Right ventricle myocardium inferior (tissue), 1 donor: ENCODE measurements at places on chromosomes 16 and 17. TPM values are rescaled to one million over a fixed set of nuclear protein-coding genes. Genes with fewer than 3 reads are reported as not detected.

DNA sequence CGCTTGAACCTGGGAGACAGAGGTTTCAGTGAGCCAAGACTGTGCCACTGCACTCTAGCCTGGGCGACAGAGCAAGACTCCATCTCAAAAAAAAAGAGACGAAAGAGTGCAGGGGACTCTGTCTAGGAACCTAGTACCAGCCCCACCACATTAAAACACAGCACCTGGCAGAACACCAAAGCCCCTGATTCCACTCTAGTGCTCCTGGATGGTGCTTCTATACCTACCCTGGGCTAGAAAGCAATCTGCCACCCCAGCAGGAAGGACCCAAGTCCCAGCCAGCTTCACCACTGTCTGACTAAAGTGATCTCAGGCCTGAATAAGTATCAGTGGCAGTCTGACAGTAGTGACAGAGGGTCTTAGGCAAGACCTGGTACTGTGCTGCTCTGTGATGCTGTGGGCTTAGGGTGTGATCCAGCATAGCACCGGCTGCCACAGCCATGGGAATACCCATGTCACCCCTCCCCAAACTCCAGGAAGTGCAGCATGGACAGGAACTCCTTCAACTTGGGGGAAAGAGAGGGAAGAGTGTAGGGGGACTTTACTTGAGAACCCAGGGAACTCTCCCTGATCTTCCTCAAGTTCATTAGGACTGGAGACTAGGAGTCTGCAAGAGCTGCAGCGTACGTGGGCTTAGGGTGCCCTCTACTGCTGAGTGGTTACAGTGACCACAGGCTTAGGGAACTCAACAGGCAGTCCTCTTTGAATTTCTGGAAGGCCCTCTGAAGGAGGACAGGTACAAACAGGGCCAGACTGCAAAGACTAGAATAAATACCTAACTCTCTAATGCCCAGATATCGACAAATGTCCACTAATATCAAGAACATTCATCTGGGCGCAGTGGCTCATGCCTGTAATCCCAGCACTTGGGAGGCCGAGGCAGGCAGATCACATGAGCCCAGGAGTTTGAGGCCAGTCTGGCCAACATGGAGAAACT, 30.0 kb upstream of the RNF43 start:
- peak; percentile 75 for DNase-seq

- DNase-seq = no peak
Observed at GRCh38 chr17:69480245-69480644, 65.7 kb downstream of the MAP2K6 start.

DNA sequence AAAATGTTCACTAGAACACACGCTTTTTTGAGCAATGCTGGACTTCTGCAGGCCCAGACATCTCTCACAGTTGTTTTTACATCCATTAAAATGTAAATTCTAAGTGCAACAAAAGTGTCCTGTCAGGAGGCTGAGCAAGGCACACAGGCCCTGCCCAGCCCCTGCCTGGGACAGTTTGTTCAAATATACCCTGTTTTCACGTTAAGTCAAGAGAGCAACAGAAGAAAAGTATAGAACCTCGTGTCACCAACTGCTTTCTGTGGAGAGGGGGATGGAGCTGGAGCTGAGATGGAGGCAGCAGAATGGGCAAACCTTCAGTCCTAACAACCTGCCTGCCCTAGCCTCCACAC, 4.3 kb upstream of the HOXB2 start:
- DNase-seq = no peak

GRCh38 chr16:57639172-57639887, 10.9 kb downstream of the ADGRG1 start:
- DNase-seq = peak; percentile 73

- no peak for DNase-seq
Observed at GRCh38 chr17:75626496-75627038, 6.7 kb upstream of the SMIM5 start.

DNA sequence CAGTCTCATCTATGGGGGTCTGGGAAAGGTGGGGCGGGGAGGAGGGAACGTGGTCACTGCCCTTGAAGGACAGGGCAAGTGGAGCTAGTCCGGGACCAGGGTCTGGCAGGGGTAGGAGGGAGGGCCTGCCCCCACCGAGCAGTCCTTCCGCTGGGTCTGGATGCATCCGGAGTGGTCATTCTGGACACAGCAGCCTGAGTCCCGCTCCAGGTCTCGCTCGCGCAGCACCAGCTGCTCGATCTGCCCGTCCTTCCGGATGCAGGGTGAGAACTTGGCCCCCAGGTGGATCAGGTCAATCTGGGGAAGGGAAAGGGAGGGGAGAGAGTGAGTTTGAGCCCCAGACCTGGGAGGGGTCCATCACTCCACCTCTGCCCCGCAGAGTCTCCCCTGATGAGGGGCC, 6.8 kb downstream of the AANAT start:
- DNase-seq = peak; percentile 32

DNA sequence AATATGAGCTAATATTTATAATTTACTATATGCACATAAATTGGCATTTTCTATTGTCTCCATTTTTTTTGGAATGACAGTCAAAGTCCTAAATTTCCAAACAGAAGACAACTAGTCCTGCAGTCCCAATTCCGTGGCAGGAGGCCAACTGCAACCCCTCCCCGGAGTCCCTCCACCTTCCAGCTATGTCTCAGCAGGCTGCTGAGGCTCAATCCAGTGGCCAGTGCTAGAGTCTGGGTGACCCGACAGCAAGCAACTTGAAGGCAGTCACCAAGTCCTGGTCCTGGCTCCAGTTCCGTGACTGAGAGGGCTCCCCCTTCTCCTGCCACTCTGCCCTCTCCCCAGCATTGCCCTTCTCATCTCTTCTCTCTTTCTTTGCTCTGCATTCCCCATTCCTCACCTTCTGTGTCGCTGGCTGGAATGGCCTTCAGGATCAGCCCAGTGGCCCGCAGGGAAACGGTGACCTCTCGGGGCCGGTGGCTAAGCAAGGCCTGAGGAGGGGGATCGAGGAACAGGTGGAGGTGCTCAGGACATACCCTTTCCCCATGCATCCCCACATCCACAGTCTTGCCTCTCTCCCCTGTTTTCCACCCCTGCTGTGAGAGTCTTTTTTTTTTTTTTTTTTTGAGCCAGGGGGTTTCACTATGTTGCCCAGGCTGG, 22.4 kb upstream of the MFSD6L start:
- DNase-seq = no peak

DNA sequence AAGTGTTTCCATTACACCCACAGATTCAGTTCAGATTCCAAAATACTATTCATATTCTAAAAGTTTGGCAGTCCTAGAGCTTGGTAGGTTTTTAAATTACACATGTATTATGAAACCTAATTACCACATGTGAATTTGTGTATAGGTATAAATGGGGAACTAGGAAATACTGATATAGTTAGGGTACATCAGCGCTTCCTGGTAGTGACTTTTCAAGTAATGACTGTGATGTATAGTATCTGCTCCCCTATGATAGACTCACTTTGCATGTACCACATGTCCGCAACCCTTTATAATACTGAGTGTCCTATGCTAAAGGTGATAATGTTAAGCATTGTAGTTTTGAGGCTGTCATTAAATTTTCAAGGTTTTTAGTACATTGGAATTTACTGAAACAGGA, 22.9 kb downstream of the CDK12 start:
- no peak for DNase-seq

DNA sequence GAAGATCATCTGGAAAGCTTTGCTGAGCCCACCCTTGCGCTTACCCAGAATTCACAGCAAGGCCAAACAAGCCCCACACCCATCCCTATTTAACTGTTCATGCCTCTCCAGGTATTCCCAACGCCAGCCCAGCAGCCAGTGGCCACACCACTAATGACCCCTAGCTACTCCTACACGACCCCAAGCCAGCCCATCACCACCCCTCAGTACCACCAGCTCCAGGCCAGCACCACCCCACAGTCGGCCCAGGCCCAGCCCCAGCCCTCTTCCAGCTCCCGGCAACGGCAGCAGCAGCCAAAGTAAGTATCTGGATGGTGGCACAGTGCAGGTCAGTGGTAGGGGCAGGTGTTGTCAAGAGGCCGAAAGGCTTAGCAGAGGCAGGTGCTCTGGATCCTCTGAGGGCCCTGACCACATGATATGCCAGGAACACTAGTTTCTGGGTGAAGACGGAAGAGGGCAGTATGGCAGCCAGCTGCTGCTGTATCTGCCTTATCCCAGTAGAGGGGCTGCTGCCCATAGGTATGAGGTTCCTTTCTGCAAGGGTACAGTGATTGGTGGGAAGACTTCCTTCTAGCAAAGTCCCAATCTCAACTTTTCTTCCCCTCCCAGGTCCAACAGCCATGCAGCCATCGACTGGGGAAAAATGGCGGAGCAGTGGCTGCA, 10.7 kb downstream of the PROCA1 start:
- DNase-seq = no peak

DNA sequence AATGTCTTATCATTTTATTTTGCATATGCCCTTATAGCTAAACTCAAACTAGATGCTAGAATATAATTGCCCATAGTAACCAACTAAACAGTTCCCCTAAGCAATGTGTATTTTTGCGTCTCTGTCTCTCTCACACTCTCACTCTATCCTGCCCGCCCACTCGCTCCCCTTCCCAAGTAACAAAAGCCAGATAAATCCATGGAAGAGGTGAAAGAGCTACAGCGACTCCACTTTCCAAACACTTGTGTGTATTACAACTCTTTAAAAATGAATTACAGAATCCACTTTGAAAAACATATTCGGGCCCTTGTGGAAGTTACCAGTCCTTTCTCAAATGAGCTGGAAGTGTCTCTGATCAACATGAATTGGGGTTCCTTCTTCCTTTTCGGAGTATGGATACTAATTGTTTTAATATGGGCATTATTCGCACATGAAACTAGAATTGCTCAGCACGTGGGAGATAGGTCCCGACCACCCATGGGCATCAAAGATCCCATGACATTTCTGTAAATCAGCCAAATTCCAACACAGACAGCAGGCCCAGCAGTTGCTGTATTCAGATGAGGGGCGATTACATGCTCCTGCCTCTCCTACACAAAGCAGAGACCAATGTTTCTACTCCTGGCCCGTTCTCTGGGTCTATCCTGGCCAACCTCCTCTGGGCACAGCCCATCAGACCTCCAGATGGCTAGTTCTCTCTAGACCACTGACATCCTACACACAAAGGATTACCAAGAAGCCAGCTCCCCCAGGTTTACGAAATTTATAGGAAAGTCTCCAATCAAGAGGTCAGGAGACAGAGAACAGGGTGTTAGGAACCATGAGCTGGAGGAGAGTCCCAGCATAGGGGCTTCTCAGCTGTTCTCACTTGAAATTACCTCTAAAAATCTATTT, 121.5 kb downstream of the ZFHX3 start:
- DNase-seq = no peak

DNA sequence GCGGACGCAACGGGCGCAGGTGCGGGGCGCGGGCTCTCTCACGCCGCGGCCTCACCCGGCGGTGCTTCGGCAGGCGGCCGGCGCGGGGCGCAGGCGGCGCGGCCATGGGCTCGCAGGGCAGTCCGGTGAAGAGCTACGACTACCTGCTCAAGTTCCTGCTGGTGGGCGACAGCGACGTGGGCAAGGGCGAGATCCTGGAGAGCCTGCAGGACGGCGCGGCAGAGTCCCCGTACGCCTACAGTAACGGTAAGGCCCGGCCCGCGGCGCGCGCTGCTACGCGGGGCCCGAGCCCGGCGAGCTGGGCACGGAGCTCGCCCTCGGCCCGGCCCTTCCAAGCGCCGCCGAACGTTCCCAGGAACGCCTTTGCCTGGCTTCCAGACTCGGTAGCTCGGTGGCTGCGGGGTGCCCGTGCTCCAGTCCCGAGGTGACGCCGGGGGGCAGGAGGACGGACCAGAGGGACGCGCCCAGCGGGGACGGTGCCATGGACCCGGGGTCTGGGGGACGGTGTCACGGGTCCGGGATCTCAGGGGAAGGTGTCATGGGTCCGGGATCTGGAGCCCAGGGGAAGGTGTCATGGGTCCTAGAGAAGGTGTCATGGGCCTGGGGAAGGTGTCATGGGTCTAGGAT, 435 bp downstream of the RAB40C start:
- no peak for DNase-seq

- peak; percentile 58 for DNase-seq
Observed at GRCh38 chr17:17073030-17073564, 30.8 kb downstream of the MPRIP start.

- no peak for DNase-seq
Observed at GRCh38 chr16:59042301-59042700, 308.2 kb upstream of the GOT2 start.

- peak; percentile 90 for DNase-seq
Observed at GRCh38 chr17:19724501-19725420, 8.4 kb upstream of the SLC47A2 start.

DNA sequence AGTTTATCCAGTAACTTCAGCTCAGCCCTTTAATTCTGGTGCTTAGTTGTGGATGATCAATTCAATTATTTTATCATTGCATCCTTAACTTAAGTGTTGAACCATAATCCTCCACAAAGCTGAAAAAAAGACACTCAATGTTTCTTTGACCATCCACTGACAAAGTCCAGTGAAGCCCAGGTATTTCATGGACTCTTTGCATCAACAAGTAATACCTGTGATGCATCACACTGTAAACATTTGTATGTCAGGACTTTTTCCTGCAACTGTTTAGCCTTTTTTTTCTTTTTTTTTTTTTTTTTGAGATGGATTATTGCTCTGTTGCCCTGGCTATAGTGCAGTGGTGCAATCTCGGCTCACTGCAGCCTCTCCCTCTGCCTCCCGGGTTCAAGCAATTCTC, 6.6 kb upstream of the NFAT5 start:
- no peak for DNase-seq

DNA sequence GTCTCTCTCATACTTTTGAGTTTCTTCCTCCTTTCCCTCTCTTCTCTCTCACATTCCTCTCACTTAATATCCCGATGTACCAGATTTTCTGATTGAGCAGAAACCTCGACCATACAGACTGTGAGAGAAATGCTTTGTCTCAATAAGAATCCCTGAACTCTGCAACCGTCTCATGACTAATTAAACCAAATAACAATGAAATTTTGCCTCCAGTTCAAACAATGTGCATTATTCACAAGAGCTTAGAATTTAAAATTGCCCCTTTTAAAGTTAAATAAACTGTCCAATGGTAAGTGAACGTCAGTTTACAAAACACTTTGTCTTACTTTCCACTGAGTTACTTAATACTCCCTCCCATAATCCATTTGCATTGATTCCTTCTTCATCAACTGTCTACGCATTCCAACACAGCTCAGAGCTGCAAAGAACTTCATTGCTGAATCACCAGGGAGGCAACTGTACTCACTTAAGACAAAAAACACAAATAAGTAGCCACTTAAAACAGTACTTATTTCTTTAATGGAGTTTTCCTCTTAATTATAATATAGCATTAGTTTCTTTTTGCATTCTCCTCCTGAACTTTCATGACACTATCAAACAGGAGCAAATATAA, 4.9 kb downstream of the CDH11 start:
- no peak for DNase-seq

Gene TTLL6
- 0.08 TPM for total RNA-seq

Gene PTGES3L
- 51.0 TPM for total RNA-seq

Gene MT3
- 5.9 TPM for total RNA-seq

Gene PRAC1
- not detected for total RNA-seq

Gene MYH2
- not detected for total RNA-seq

Gene BAIAP3
- total RNA-seq = 1.9 TPM

Gene CDH3
- total RNA-seq = not detected

Gene MVD
- total RNA-seq = 24.0 TPM

Gene CDRT15L2
- not detected for total RNA-seq

Gene CLEC19A
- not detected for total RNA-seq

Gene PSMC5
- 145 TPM for total RNA-seq
